AG09309 (cell line): ENCODE measurements at places on chromosomes 7 and 10.

- DNase-seq: no peak
Observed at GRCh38 chr7:128791972-128792327, 182 bp downstream of the CCDC136 start.

GRCh38 chr7:93719546-93719945 lies 145.0 kb upstream of the CALCR start:
- peak; percentile 80 for DNase-seq

DNA sequence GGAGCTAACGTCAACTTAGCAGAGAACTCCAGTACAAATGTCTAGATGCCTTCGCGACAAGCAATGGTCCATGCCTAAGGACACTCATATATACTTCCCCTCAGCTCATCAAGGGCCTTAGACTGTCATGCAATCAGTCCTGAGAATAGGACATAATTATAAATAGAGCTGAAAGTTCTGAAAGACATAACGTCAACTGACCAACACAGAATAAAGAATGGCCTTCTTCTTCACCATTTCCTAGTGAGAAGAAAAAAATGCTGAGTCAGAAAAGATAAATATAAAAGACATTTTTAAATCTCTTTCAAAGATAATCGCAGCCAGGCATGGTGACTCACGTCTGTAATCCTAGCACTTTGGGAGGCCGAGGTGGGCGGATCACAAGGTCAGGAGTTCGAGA lies 83.2 kb downstream of the ARMH3 start:
- DNase-seq: no peak

- DNase-seq: no peak
Observed at GRCh38 chr7:28046035-28046434, 134.6 kb downstream of the JAZF1 start.

GRCh38 chr10:71980181-71981014 lies 16.2 kb downstream of the CHST3 start:
- DNase-seq: no peak

GRCh38 chr7:122974229-122974628 lies 21.3 kb downstream of the TAS2R16 start:
- DNase-seq: no peak

DNA sequence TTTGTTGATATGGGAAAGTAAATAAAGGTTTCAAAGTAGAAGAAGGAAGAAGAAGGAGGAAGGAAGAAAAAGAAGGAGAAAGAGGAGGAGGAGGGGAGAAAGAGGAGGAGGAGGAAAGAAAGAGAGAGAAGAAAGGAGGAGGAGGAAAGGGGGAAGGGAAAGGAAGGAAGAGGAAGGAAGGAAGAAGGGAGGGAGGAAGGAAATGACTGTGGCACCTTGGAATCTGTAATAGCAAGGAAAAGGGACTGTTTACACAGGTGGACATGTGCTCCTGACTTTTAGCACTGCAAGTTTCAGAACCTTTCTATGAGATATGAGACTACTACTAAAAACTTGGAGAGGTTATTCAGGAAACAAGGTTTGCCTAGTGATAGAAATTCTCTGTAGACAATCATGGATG lies 153.2 kb downstream of the BTAF1 start:
- DNase-seq: no peak

DNA sequence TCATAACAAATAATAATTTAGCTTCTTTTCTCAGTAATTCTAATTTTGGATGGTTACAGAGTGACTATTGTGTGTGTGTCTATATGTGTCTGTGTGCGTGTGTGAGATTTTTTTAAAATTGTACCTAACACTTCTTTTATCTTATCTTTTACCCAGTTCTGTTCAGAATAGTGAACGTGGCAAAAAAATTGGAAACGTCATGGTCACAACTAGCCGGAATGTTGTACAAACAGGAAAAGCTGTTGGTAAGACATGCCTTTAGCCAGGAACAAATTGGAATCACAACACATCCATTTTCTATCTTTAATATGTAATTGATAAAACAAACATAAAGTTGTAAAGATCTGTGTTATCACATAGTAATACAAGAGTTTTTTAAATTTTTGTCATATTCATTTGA lies 85.4 kb downstream of the AVL9 start:
- DNase-seq: no peak

- DNase-seq: peak; percentile 10
Observed at GRCh38 chr10:124523901-124524300, 62.3 kb downstream of the LHPP start.

DNA sequence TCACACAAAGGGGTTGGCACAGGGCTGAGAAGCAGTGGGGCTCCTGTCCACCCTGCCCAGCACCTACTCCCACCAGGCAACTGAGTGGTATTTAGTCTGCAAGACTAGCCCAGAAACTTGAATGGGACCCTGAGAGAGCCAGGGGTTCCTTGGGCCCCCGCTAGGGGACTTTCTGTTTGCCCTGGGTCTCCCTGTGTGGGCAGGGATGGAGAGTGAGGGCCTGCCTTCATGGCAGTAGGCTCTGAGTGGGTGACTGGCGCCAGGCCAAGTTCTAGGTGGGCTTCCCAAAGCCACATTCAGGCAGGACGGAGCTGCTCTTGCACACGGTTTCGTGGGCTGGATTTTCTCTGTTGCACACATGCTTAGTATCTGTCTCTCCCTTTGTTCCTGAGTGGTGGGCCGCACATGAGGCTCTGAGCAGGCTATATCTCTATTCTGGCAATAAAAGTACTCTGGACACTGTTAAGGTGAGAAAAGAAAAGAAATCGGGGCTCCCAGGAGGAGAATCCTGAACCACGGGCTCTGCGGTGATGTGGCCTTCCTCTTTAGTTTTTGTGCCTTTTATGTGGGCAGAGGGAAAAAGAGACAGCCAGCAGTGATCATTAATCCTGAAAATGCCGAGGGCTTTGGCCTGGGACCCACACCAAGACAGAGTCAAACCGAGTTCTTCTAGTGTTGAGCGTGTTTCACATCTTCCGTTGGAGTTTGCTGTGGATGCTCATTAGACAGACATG lies 26.9 kb downstream of the IL2RA start:
- no peak for DNase-seq

DNA sequence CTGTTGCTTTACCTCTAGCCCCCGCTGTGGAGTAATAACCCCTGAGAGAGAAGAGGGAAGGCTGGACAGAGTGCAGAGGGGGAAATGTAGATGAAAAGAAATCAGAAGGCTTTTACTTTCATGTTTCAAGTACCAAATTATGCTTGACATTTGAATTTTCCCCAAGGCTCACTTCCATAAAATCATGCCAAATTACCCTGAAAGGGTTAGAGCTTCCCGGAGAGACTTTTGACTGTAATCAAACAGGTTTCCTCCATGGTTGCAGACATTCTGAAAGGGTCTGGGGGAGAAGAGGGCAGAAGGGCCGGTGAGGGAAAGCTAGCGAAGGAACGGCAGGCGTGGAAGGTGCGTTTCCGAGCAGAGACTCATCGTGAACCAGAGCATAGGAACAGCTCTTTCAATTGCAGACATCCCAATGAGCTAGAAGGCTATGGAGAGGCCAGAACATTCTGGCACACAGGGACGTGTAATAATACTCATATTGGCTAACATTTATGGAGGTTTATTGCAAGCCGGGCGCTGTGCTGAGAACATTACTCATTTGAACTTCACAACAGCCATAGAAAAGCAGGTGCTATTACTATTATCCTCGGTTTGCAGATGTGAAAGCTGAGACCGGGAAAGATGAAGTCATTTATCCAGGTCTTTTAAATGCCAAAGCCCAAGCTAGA lies 620.8 kb upstream of the AUTS2 start:
- DNase-seq: no peak

GRCh38 chr7:140485500-140486265 lies 6.4 kb upstream of the MKRN1 start:
- DNase-seq: no peak

DNA sequence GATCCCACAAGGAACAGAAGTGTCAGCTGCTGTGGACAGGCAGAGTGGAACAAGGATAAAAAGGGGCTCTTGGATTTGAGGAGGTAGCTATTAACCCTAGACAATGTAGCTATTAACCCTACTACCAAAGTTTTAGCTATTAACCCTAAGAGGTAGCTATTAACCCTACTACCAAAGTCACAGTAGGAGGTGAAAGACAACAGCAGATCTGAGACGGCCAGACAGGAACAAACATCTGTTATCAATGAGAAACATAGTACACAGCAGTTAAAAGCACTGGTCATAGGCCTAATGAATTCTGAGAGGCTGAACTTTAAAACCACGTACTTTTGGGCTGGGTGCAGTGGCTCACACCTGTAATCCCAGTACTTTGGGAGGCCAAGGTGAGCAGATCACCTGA lies 11.9 kb downstream of the ERCC6 start:
- no peak for DNase-seq

DNA sequence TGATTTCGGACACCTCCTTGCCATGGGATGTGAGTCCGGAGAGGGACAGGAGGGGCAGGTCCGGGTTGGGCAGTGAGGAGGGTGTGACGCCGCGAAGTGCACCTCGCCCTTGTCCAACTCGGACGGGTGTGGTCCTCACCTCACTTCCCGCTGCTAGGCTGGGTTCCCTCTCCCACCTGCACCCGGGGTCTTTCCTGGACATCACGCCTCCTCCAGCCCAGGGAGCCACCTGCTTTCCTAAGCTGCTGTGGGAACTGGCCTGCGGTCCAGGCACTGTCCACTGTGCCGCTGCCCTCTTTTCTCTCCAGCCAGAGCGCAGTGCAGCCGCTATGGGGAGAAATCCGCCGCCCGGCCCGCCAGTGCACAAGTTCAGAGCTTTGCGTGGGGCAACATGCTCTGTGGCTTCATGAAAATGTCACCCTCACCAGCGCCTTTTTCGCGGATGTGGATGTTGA lies 45.0 kb upstream of the ZNF716 start:
- no peak for DNase-seq

GRCh38 chr10:34408381-34408780 lies 406.7 kb downstream of the PARD3 start:
- DNase-seq: no peak

GRCh38 chr7:79268730-79269129 lies 184.7 kb downstream of the MAGI2 start:
- DNase-seq: no peak
